Posterior cingulate gyrus (tissue), 11 donors: ENCODE measurements at places on chromosomes 7 and 10.
A peak's percentile ranks its signal among the peaks of the same experiment; 100 is the strongest.

DNA sequence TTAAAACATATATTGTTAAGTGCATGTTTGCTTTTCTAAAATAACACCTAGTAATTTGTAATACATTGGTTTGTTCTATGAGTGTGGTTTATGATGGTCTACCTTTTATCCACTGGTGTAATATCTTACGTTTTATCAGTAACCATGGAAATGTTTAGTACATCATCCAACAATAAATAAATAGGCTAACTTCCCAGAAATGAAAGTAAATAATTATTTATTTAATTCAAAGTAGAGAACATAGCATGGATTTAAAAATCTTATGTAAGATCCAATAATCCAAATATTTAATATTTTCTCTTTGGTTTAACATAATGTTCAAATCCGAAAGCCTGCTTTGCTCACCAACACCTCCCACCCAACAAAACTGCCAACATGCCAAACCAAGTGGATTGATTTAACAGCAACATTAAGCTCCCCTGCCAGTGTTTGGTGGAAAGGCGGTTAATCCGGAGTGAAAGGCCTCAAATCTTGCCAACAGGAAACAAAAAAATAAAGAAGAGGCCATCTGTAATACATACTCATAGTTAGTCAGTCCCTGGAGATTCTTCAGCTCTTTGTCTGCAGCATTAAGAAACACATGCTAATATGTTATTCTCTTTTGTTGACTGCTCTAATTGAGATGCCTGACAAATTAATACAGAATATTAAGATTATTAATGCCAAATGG, 897.8 kb downstream of the CNTNAP2 start:
- no peak for DNase-seq

DNA sequence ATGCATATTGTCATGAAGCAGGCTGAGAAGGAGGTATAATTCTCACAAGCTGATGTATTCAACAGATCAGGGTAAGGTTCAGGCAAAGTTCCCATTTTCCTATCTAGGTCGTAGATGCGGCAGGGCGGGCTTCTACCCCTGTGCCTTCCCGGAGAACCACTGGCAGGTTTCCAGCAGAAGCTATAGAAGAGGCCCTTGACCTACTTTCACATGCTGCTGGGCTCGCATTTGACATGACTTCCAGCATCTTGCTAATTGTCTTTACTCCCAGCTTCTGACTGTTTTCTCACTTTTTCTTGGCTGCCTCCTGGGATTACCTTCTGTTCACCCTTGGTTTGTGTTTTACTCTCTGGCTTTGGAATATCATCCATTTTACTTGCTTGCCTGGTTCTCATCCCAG, 32.6 kb upstream of the ORC5 start:
- DNase-seq = no peak

- no peak for DNase-seq
Observed at GRCh38 chr7:131527456-131527855, 29.0 kb downstream of the PODXL start.

DNA sequence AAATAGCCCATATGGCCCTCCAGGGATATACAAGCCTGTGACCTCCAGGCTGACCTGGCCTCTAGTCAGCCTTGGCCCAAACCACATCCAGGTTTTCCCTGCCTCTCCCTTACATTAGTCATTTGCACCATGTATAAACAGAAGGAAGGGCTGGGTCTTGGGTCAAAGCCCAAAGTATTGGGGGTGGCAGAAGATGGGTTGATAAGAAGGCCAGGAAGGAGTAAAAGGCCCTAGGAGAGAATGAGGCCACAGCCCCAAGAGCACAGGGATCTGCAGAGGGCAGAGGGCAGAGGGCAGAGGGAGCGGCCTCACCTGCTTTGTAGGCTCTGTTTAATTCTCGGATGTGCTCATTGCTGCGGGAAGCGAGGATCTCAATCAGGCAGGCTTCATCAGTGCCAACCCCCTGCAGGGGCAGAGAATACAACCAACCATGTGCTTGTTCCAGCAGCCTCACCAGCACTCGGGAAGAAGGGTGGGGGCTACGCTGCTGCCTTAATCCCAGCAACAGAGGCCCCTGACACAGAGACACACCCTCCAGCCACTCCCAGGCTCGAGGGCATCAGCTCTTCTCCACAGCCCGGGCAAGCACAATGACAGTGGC, 31.3 kb downstream of the PLAC9 start:
- peak; percentile 44 for DNase-seq

GRCh38 chr7:122352454-122352853, 47.9 kb upstream of the FEZF1 start:
- DNase-seq = no peak

DNA sequence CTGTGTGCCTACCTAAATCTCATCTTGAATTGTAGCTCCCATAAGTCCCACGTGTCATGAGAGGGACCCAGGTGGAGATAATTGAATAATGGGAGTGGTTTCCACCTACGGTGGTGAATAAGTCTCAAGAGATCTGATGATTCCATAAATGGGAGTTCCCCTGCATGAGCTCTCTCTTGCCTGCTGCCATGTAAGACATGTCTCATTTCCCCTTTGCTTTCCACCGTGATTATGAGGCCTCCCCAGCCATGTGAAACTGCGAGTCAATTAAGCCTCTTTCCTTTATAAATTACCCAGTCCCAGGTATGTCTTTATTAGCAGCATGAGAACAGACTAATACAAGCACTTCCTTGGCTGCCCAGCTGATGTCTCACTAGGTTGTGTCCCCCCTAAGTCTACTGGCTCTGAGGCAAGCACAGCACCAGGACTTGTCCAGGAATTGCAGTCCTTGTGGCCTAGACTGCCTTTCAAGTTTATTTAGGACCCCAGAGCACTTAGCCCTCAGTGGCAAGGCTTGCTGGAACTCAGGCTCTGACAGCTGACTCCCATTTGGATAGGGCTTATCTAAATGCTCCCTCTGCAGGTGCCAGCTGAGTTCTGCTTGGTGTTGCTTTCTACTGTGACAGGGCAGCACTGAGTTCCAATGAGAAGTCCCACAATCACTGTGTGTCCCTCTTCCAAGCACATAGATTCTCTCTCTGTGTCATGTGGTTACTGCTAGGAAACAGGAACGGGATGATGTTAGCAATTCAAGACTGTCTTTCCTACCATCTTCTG, 59.0 kb upstream of the TAS2R16 start:
- no peak for DNase-seq

DNA sequence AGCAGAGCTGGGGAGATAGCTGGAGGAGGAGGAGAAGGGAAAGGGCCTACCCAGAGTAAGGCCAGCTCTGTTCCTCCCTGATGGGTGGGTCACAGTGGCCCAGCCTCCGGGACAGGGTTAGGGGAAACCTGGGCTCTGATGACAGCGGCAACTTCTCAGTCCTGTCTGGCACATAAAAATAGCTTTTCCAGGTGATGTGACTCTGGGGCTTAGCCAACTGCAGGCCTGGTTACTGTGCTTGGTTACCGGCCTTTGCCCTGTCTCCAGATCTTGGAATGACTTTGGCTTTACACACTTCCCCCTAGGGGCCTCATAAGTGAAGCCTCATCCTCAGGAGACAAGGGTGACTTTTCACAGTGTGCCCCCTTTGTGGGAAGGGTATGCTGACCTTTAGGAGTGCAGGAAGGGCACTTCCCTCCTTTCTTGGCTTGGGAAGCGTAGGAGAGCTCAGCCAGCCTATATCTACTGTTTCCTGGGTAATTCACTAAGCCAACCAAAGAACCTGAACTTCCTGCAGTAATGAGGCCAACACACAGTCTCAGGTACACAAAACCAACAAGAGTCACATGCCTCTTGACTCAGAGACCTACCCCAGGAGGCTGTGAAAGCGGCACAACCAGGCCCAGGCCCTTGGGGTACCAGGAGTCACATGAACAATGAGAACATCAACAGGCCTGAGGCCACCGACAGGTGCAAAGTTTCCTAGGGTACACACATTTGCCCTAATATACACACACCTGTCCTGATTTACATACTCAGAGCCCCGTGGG, 11.7 kb upstream of the HILPDA start:
- DNase-seq = no peak

- no peak for DNase-seq
Observed at GRCh38 chr10:71631007-71631861, 88.3 kb downstream of the C10orf105 start.
